Activated CD4-positive, CD25-positive, alpha-beta regulatory T cell (primary cell): ENCODE measurements at places on chromosomes 4 and X.

DNA sequence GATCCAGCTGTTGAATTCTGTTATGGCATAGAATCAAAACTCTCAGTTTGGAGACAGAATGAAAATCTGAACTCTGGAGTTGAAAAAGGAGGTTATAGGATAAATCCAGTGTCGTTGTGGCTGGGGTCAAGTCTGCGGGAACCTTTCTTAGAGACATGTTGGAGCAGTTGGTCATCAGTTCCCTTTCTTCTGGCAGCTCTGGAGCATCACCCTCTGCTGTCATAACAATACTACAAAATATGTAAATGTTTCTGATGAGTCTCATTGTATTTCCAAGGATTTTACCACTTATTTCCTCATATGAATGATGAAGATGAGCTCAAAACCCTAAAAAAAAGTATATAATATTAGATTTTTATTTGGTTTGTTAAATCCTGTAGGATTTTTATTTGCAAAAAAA is 7.5 kb downstream of the TLR10 start:
- no peak for DNase-seq

- DNase-seq, result no peak
These were observed 95.7 kb downstream of the DRD5 start for GRCh38 chr4:9877123-9877522.

GRCh38 chr4:121239951-121240350 is 75.8 kb upstream of the TNIP3 start:
- no peak for DNase-seq

GRCh38 chrX:35444671-35445355 is 353.3 kb upstream of the MAGEB16 start:
- no peak for DNase-seq

- DNase-seq, result no peak
These were observed 16.5 kb upstream of the SOX3 start for GRCh38 chrX:140521393-140521792.

GRCh38 chrX:100913111-100913510 is 15.6 kb downstream of the XKRX start:
- no peak for DNase-seq

- DNase-seq, result no peak
These were observed 51.3 kb downstream of the PCDH19 start for GRCh38 chrX:100358766-100359165.

DNA sequence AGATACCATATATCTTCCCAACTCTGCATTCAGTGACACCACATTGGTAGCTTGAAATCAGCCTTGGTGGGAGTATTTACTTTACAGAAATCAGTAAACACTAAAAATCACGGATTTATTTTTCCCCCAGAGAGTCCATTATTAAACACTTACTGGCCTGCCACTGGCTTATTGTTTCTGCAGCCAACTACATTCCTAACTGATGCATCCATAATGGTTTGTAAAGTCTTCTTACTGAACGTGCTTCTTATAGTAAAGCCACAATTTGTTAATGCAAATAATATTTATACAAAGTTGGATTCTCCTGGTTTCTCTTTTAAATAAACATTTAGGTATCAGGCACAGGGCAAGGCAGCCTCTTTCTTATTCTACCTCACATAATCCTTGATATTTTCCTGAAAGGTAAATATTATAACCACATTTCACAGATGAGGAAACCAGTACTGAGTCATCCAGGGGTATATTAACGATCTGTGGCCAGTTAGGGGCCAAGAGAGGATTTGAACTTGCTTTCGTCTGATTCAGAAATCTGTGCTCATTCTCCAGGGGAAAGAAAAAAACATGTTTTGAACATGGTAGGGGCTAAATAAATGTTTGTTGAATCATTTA is 136.5 kb downstream of the RAB28 start:
- no peak for DNase-seq

DNA sequence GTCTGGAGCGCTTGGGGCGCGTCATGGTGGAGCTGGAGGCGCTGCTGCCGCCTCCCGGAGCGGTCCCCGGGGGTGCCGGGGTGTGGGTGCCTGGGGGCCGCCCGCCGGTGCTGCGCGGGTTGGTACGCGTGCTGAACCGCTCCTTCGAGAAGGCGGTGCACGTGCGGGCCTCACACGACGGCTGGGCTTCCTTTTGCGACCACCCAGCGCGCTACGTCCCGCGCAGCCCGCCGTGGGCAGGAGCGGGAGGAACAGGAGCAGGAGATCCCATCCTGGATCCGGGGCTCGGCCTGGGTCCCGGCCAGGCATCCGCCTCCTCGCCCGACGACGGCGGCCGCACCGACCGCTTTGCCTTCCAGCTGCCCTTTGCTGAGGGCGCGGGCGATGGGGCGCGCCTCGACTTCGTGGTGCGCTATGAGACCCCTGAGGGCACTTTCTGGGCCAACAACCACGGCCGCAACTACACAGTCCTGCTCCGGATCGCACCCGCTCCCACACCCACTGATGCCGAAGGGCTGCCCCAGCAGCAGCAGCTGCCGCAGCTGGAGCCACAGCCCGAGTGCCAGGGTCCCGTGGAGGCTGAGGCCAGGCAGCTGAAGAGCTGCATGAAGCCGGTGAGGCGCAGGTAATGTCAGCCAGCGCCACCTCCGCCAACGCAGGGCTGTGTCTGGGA is 792 bp downstream of the PPP1R3F start:
- no peak for DNase-seq

DNA sequence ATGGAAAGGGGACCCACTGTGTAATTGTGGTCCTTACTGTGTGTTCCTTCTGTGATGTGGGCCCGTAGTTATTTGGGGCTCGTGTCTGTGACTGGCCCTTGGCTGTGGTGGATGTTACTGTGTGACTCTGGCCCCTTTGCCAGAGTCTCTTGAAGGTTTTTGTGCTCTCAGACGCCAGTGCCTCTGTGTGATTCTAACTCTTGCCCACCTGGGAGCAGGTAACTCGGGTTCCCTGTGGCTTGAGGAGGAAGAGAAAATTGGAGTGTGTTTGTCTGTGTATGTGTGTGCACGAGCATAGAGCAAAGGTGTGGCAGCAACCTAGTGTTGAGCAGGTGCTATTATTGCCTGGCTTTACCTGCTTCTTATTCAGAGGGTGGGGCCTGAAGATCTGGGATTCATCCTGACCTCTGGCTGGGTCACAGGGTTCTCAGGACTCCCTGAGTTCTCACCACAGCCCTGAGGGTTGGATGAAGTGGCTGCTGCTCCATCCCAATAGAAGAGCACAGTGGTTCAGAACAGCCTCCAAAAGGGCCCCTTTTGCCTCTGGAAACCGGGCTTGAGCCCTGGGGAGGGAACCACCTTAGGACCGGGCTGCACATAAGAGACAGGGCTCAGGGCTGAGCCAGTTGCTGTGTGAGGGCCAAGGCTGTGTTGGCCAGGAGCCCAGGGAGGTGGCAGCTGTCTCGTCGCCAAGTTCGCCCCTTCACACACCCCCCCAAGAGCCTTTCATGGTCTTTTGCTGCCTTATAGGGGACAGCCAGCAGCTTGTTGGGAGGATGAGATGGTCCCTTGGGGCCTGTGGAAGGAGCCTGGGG is 1.3 kb downstream of the RBM10 start:
- DNase-seq, result no peak

GRCh38 chr4:187544461-187545053 is 451.0 kb upstream of the ZFP42 start:
- DNase-seq, result no peak

DNA sequence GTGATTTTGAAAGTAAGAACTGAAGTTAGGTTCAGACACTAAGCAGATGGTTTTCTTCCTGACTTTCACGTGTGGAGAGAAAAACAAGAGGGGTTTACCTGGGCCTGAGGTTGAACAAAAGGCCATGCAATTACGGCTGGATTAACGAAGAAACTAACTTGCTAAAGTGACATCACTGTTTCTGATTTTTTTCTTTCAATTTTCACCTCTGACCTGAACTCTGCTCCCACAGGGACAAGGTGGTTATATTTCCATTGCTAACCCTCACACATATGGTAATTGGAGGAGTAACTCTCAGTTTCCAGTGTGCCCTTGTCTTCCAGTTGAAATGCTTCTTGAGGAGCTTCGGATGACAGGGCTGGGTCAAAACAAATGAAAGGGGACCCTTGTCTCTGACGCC is 38.0 kb downstream of the MSN start:
- DNase-seq, result no peak

DNA sequence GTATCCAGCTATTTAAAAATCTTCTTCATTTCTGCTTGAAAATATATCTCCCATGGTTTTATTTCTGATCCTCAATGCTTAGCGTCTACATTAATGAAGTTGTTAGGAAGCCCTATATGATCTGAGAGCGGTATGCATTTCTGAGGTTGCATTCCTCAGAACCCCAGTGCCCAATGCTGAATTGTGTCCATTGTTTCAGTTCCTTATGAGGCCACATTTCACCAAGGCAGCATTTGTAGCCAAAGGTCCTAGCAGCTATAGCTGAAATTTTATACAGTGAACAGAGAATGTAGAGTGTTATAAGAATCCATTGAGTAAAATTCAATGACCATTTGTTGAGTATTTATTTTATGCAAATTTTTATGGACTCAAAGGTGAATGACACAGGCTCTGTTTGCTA is 209.5 kb downstream of the PCDH7 start:
- no peak for DNase-seq
